ENCODE measurements at places on chromosomes 6 and 20.

GRCh38 chr6:3526962-3527650, 70.3 kb upstream of the SLC22A23 start:
- no peak for DNase-seq

- peak; percentile 21 for DNase-seq
Observed at GRCh38 chr6:5302995-5303622, 41.8 kb downstream of the FARS2 start.

- no peak for DNase-seq
Observed at GRCh38 chr6:11682561-11682975, 96.0 kb downstream of the ADTRP start.

DNA sequence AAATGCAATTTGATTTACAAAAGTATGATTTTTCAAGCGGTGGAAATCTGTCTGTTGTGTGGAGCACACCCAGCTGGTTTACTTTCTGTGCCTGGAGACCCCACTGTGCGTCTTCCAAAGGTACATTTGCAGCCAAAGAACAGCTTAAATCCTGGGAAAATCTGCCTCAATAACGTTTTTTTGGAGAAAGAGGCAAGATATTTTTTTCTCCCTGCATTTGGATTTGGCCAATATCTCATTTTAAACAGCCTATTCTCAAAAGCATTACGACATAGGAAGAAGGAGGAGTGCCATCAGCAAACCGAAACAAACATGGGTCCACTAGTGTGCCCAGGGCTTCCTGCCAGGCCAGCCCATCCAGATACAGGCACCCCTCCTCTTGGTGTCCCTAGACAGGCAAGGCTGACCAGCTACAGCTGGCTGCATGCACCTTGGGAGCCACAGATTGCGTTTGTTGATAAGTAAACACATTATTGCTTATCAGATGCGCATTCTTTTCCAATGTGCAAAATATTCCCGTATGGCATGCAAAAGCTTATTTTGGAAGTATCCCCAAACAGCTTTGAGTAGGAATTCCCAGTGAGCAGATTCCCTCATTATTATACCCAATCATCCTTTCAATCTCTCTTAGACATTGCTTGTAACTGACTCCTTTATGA, 184.5 kb upstream of the MARCKS start:
- DNase-seq = no peak

GRCh38 chr20:50388733-50389437, 121.3 kb upstream of the PTPN1 start:
- DNase-seq = peak; percentile 44

DNA sequence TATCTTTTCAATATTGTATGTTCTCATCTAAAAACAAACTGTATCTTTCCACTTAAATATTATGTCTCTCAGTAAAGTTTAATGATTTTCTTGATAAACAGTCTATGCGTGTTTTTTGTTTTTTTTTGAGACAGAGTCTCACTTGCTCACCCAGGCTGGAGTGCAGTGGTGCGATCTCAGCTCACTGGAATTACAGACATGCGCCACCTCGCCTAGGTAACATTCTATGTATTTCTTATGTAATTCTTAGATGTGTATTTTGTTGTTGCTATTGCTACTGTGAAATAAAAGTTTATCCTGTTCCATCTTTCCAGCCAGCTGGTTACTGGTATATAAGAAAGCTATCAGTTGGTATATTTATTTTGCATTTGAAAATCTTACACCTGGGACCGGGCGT, 29.4 kb downstream of the ABHD12 start:
- DNase-seq = no peak

GRCh38 chr6:107110200-107110599, 5.1 kb downstream of the BEND3 start:
- peak; percentile 74 for DNase-seq

DNA sequence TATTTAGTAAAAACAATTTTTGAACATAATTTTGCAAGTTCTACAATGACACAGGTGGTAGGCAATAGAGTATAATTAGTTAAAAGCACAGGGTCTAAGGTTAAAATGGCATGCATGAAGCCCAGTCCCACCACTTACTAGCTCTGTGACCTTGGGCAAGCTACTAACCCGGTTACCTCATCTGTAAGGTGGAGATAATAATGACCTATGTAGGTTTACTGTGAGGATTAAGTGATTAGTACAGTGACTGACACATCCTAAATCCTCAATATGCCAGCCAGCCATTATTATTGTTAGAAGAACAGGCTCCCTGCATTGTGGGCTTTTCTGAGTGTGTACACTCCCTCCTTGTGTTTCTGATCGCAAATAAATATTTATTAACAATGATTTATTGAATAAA, 26.2 kb downstream of the ATXN1 start:
- DNase-seq = no peak

- no peak for DNase-seq
Observed at GRCh38 chr6:109874086-109874485, 104.0 kb upstream of the GPR6 start.

DNA sequence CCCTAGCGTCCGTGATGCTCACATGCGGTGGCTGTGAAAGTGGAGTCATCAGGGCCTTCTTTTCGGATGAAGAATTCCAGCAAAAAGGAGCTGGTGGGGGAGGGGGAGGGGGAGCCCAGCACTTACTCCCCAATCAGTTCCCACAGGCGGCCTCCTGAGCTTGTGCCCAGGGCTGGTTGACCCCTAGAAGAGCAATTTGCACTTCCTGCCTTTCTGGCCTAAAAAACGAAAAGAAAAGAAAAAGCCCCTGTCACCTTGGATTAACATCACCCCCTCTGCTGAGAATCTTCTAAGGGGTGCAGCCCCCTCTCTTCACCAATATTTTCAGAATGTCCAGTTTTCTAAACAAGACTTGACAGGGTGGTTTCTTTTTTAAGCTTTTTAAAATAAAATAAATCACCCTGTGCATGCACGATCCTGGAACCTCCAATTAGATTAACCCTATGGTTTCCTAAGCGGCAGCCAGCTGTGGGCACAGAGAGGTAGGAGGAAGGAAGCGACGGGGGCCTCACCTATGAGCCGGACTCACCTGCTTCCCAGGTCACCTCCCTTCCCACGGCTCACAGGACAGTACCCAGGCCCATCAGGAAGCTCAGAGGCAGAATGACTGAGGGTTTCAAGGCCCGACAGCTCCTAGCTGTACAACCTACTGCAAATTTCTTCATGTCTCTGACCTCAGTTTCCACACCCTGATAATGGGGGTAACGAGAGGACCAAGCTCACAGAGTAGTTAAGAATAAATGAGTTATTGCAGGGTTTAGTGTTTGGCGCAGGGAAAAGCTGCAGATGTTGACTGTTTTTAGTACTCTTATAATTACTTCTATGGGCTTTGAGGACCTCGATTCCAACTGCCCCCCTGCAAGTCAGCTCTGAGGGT, 10.5 kb upstream of the TGM2 start:
- DNase-seq = no peak

GRCh38 chr6:113433335-113433991, 423.7 kb upstream of the MARCKS start:
- no peak for DNase-seq

DNA sequence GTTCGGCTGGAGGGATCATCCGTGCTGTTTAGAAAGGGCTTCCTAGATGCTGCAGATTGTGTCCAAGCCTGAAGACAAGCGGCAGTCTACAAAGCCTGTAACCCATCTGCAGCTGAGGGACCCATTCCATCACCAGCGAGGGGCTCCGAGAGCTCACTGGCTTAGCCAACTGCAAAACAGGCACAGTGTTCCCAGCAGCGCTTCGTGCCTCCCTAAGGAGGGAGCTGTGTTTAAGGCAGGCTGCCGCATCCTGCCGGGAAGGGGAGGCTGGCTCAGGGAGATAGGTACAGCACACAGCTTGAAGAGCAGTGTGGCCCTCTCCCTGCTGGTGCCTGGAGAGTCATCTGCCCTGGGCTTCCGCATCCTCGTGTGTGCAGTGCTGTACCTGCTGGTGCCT, 32.4 kb downstream of the DUSP22 start:
- no peak for DNase-seq

DNA sequence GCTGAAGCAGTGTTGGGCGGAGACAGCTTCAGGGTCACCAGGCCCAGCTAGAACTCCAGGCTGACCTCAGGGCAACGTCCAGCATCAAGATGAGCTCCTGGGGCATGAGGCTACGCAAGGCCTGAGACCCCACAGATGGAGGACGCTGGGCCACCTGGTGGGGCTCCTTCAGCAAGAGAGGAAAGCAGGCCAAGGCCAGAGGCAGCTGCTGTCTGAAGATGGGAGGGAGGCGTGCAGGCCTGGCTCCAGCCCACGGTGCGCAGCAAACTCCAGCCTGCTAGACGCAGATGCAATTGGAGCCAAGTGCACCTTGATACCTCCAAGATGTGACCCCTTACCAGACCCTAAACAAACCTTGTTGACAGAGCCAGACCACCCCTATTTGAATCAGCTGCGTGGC, 220.9 kb upstream of the RREB1 start:
- no peak for DNase-seq

- no peak for DNase-seq
Observed at GRCh38 chr6:164066335-164066734, 651.8 kb downstream of the QKI start.

DNA sequence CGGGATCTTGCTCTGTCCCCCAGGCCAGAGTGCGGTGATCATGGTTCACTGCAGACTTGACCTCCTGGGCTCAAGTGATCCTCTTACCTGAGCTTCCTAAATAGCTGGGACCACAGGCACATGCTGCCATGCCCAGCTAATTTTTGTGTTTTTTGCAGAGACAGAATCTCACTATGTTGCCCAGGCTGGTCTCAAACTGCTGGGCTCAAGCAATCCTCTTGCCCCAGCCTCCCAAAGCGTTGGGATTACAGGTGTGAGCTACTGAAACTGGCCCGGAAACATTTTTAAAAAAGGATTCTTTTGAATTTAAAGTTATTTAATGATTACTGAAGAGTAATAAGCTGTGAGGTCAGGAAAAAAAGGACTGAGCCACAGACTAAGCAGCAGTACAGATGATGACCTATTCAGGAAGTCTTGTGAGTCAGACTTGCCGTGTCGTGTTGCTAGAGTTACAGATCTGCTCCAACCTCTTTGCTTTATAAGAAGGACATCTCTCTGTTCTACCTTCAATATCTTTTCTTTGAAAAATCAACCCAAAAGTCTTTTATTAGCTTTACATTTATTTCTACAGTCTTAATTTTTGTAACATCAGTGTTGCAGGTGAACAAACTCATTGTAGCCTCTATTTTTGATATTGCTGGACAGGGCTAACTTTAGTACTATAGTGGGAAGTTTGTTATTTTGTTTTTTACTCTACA, 108.7 kb downstream of the NCOA3 start:
- no peak for DNase-seq

- DNase-seq = no peak
Observed at GRCh38 chr6:3369985-3370360, 86.9 kb downstream of the SLC22A23 start.

DNA sequence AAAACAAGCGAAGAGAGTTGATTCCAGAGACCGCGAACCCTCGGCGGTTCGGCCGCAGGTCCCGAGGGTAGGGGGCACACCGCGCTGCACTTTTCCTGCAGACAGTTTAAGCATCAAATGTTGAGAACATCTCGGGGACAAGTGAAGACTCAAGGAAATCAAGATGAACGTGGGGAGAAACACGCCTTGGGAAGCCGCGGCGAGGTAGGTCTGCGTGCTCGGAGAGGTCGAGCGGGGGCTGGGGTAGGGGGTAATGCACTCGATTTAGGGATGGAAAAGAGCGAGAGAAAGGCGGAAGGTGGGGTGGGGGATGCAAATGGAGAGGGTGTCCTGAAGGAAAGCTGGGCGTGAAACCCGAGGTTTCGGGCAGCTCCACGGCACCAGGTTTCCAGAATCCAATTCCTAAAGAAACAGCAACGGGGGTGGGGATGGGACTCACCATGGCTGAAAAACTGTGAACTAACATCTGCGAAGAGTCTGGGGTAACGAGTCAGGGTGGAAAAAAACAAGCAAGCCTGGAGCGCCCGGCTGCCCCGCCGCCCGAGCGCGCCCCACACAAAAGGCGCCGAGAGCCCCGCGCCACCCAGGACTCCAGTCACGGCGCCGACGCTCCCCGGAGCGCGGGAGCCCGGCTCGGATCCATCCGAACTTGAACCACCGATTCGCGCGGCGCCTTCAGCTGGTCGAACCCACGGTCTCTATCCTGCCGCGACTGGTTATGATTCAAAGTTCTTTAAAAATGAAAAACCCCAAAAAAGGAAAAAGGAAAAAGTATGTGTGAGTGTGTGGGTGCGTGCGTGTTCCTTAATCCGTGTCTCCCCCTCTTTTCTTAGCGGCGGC, 3.5 kb downstream of the TFAP2A start:
- DNase-seq = no peak

GRCh38 chr6:162973151-162973872, 245.5 kb downstream of the PACRG start:
- no peak for DNase-seq

GRCh38 chr6:106870824-106871717, 103.5 kb downstream of the CD24 start:
- DNase-seq = no peak

- no peak for DNase-seq
Observed at GRCh38 chr6:15025446-15025845, 220.4 kb upstream of the JARID2 start.

DNA sequence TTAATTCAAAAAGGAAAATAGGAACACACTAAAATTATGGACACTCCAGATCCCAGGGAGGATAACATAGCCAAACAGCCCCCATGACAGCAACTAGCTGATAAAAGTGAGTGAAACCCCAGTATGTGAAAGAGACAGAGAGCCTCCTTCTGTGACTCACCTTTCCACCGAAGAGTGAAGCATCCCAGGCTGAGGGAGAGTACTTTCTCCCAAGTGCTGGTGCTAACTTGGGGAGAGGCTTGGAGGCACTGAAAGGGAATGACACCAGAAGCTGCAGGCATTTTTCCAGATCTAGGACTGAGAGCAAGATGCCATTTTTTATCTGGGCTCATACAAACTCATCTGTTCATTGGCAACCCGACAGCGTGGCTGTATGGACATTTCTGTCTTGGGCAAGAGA, 339.8 kb downstream of the HTR1B start:
- DNase-seq = no peak

DNA sequence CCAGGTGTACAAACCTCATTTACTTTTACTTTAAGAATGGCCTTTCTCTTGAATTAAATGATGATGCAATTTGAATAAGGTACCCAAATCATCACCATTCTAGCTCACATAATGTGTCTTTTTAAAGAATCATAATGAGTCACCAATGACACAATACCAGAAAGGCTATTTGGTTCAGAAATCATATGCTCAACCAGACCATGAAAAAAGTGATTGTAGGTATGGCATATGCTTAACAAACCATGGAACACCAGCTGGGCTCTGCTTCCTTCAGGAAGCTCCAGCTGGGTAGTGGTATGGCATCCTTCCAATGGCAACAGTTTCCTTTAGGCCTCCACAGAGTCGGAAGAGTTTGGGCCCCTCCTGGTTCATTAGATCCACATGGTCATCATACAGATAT, 128.2 kb downstream of the FRK start:
- DNase-seq = no peak

- DNase-seq = no peak
Observed at GRCh38 chr6:29995340-29995777, 53.0 kb downstream of the HLA-A start.

- DNase-seq = no peak
Observed at GRCh38 chr20:1034415-1034789, 32.3 kb upstream of the RSPO4 start.

GRCh38 chr6:95364016-95364604, 213.2 kb upstream of the MANEA start:
- DNase-seq = peak; percentile 23

GRCh38 chr6:168959696-168960095, 293.9 kb downstream of the THBS2 start:
- DNase-seq = no peak

- DNase-seq = no peak
Observed at GRCh38 chr6:15952231-15953151, 176.4 kb upstream of the MYLIP start.

GRCh38 chr6:26234421-26235301, 130.3 kb upstream of the BTN3A2 start:
- DNase-seq = peak; percentile 97

GRCh38 chr20:51416532-51417249, 125.8 kb downstream of the NFATC2 start:
- DNase-seq = no peak
